ENCODE measurements at places on chromosomes 3 and 15. TPM values are rescaled to one million over a fixed set of nuclear protein-coding genes. Genes with fewer than 3 reads are reported as not detected.

LDHAL6B gene
- not detected for total RNA-seq

A4GNT gene
- total RNA-seq, result not detected

CHRD gene
- 21.7 TPM for total RNA-seq

EOMES gene
- 0.63 TPM for total RNA-seq

GRAMD1C gene
- total RNA-seq, result 1.5 TPM

ADGRG7 gene
- not detected for total RNA-seq

NME9 gene
- not detected for total RNA-seq

CD80 gene
- total RNA-seq, result not detected

DUOXA2 gene
- total RNA-seq, result not detected

AGBL1 gene
- total RNA-seq, result not detected

AVEN gene
- 29.0 TPM for total RNA-seq

GABRA5 gene
- not detected for total RNA-seq

ANO10 gene
- 23.2 TPM for total RNA-seq

HRH1 gene
- 48.3 TPM for total RNA-seq

NPHP3 gene
- 36.3 TPM for total RNA-seq

CCDC39 gene
- total RNA-seq, result not detected
